ENCODE measurements at places on chromosomes 7 and 10.

- no peak for DNase-seq
These were observed 30.3 kb upstream of the LSM8 start for GRCh38 chr7:118153551-118154177.

GRCh38 chr7:122518488-122518887, 180.4 kb downstream of the RNF133 start:
- no peak for DNase-seq

DNA sequence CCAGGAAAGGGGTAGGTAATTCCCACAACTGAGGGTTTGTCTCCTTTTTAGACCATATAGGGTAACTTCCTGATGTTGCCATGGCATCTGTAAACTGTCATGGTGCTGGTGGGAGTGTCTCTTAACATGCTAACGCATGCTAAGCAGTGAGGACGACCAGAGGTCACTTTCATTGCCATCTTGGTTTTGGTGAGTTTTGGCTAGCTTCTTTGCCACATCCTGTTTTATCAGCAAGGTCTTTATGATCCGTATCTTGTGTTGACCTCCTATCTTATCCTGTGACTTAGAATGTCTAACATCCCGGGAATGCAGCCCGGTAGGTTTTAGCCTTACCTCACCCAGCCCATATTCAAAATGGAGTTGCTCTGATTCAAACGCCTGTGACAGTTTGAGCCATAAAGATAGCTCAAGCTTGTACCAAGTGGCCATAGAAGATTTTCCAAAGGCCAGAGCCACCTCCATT, 176.0 kb upstream of the NAMPT start:
- no peak for DNase-seq

- no peak for DNase-seq
These were observed 421.7 kb downstream of the ADRA2A start for GRCh38 chr10:111498560-111498959.

GRCh38 chr7:159010937-159011721, 133.5 kb downstream of the VIPR2 start:
- DNase-seq, result no peak

DNA sequence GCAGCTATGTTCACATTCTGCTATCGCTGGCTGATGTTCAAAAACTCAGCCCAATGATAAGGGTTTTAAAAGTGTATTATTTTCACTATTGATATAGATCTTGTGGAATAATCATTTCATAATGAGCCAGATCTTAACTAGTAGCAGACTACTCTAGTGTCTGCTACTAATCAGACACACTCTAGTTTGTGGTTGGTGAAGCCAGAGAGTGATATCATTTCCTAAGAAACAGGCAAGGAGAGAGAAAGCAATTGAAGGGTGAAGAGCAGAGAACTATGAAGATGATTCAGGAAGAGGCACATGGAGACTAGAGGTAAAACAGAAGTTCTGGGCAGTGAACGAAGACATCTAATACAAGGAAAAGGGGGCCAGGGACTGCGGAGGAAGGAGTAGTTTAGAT, 58.2 kb upstream of the BET1 start:
- DNase-seq, result no peak

DNA sequence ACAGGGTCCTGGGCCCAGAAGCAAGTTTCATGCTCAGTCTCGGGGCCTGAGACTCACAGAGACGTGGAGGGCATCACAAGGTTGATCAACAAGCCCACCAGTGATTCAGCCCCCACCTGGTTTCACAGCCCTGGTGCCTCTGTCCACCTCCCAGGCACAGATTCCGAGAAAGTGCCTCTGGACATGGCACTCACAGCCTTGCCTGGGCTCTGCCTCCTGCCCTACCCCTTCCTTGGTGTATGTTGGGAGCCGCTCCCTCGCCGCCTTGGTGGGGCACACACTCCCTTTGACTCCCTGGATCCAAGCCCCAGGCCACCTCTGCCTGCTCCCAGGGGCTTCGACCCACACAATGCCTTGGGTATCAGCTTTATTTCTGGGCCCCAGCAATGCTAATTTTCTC, 200.8 kb upstream of the PPP2R2D start:
- no peak for DNase-seq

DNA sequence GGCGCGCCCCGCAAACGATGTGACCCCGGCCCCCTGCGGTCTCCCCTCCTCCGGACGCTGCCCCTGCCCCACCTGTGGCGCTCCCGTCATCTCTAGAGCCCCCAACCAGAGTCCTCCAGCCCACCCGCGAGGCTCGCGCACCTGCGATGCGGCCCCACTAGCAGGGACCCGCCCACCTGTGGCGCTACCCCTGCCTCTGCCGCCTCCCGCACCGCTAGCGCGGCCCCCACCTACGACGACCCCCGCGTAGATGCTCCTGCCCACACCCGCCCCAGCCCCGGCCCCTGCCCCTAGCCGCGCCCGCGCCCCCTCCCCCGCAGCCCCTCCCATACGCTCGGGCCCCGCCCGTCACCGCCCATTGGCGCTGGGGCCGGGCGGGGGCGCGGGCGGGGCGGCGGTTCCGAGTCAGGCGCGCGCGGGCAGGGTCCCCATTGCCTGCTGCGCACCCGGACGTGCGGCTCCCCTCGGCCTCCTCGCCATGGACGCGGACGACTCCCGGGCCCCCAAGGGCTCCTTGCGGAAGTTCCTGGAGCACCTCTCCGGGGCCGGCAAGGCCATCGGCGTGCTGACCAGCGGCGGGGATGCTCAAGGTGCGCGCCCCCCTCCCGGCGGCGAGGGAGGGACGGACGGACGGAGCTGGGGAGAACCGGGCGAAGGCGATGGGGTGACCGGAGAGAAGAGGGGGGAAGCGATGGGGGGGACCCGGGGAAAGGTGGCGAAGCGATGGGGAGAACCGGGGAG, at the start of gene PFKP:
Gene PFKP, plus strand, starts transcription at position 431 of the 741 bp plus-strand sequence. Its CDS starts 48 bp downstream, at position 479.
- DNase-seq, result no peak

DNA sequence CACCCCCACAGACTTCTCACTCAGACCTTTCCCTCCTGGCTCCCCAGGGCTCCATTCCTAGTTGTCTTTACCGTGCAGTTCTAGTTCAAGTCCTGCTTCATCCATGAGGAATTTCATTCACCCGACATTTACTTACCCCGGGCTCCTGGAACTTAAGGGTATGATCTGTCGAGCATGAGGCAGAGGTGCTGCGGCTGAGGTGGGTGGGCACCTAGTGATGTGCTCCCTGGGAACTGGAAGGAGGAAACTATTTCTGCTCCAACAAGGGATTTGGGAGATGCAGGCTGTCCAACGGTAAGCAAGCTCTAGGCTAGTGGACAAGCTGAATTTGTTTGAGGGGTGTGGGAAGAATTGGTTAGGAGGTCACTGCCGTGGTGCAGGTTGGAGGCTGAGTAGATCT, 30.2 kb upstream of the AQP1 start:
- no peak for DNase-seq

DNA sequence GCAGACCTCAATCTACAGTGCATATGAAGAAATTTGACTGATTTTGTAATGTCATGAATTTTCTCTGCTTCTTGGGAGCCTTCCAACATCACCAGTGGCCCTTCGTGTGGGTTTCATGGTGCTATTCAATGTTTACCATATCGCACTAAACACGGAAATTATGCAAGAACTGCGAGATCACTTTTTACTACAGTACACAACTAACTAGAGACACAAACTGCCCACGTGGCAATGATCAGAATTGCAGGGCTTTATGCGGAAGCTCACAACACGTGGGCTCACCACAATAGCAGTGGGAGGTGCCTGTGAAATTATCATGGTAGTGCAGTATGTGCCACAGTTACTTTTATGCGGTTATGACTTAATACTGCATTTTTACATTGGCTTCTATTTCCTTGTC, 449.7 kb upstream of the KLF6 start:
- no peak for DNase-seq

- no peak for DNase-seq
These were observed 68.8 kb downstream of the PCGF5 start for GRCh38 chr10:91289305-91289704.

- DNase-seq, result no peak
These were observed 70.5 kb upstream of the AHR start for GRCh38 chr7:17227766-17228490.

GRCh38 chr10:46525177-46525823, 31.2 kb downstream of the GPRIN2 start:
- peak; percentile 29 for DNase-seq

GRCh38 chr10:29297678-29298077, 8.8 kb downstream of the LYZL1 start:
- no peak for DNase-seq

DNA sequence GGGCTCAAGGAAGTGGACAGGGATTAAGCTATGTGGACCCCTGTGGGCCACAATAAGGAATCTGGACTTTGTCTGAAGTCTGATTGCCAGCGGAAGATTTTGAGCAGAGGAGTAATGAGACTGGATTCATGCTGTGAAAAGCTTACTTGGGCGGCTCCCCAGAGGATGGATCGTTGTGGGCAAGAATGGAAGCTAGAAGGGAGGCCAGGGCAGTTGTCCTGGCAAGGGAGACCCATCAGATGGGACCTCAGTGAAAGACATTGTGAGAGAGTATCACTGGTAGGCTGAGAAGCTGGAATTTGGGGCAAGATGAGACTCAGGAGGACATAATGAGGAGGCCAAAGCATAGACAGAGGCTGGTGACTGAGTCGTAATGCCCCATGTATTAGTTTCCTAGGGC, 15.6 kb downstream of the ABCC2 start:
- DNase-seq, result no peak

- DNase-seq, result no peak
These were observed 85.4 kb upstream of the PLXDC2 start for GRCh38 chr10:19730907-19731217.

- DNase-seq, result no peak
These were observed 210.9 kb downstream of the CREB5 start for GRCh38 chr7:28623105-28623730.

DNA sequence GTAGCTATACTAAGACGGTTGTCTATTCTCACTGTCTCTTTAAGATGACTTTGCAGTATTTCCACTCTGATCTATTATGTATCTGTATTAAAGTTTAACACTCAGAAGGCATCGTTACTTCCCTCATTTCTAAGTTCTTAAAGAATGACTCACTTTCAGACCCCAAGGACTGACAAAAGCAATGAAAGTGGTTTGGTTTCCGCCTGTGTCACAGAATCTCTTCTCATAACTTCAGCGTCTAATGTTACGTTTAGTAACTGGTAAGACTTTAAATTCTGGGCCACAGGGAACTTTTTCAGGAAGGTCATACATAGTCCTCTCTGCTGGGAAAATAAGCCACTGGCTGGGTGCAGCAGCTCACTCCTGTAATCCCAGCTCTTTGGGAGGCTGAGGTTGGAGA, 892.0 kb upstream of the AUTS2 start:
- no peak for DNase-seq

- no peak for DNase-seq
These were observed 27.3 kb downstream of the TFAM start for GRCh38 chr10:58412502-58412961.

DNA sequence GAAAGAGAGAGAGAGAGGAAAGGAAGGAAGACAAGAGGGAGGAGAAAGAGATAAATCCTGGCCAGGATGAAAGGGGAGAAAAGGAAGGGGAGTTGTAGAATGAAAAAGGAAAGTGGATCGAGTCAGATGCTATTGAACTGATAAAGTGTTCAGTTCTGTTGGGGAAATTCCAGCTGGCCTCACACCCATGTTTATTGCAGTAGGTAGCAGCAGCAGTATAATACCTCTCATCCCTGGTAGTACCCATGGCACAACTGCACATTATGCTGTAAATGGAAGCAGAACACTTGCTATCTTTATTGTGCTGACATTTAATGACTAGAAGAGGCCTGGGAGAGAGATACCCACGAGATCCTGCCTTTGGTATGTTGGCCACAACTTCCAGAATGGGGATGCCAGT, 178.1 kb downstream of the EVX1 start:
- DNase-seq, result no peak

DNA sequence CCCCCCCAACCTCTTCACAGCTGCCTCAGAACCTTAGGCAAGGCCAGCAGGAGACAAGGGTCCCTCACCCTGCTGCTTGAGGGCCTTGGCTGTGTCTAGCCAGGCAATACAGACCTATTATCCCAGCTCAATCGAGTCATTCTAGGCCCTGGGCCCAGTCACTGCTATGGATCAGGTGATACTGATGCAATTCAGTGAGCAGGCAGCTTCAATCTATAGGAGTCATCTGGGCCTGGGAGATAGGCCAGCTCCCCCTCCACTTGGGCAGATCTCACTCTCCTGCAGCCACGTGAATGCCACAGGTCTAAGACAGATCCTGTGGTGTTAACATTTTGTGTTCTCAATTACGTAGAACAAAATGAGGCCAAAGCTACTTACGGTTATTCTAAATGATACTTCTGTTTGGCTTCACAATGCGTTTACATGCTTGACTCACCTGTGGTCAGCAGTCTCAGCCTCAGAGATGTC, 68.0 kb upstream of the LRRC4 start:
- no peak for DNase-seq

GRCh38 chr7:3943779-3944520, 642.9 kb downstream of the SDK1 start:
- no peak for DNase-seq

DNA sequence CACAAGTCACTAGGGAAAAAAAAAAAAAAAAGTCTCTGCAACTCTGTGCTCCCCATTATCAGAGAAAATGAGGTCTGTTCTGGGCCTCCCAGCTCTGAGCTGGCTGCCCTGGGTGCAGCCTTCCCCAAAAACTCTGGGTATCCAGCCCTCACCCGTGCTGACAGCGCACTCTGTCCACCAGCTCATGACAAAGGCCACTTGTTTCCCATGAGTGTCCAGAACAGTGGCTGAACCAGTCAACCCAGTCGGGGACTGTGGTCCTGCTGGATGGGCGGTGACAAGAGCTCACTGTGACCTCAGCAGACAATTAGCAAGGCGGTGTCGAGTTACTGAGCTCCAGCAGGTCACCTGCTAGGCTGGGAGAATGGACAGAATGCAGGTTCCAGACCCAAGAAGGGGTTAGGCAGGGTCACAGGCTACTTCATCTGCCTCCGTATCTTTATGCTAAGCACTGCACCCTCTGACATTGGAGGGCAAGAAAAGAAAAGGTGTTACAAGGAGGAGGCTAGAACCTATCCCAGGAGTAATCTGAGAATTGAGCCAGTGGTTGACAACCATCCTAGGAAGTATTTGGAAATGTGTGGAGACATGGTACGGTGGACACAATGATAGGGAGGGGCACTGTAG, 37.2 kb downstream of the DLG5 start:
- no peak for DNase-seq

- DNase-seq, result peak; percentile 12
These were observed 43.9 kb upstream of the GRB10 start for GRCh38 chr7:50826371-50827172.

DNA sequence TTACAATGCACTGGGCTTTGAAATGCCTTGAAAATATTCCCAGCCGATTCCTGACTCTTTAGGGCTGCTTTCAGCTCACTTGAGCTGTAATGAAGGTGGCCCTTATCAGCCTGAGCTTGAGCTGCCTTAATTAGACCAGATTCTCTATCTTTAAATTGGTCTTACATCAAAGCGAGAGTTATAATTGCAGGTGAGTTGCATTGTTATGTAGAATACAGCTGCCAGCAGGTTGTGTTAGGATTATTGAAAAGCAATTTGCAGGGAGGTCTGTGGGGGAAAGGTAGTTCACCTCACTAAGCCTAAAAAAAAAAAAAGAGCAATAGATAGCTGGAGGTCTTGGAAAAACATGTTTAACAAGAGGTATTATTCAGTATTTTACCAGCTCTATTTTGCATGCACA, 142.2 kb upstream of the HABP2 start:
- DNase-seq, result no peak

Measured in AG09319 (cell line).